Activated T-cell treated with anti-CD3 and anti-CD28 coated beads for 1 hour (primary cell): ENCODE measurements at places on chromosomes 7 and 10.

- no peak for DNase-seq
Measured at GRCh38 chr10:89214566-89215165, 7.5 kb upstream of the CH25H start.

- DNase-seq: no peak
Measured at GRCh38 chr10:112650588-112651030, 203.6 kb downstream of the VTI1A start.

DNA sequence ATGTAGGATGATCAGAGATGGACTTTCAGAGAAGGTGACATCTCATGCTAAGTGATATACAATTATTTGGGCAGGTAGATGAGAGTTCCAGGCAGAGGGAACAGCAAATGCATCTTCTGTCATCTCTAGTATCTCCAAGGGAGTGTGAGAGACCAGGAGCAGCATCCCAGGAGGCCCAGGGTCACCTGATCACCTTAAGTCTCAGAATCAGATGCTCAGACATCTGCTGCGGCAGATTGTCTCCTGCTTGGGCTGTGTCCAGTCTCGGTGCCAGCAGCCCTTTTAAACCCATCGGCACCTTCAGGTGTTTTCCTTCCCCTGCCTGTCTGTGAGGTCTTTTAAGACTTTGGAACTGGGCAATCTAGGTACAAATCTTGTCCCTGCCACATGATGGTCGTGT, 690.6 kb downstream of the LRMDA start:
- no peak for DNase-seq

DNA sequence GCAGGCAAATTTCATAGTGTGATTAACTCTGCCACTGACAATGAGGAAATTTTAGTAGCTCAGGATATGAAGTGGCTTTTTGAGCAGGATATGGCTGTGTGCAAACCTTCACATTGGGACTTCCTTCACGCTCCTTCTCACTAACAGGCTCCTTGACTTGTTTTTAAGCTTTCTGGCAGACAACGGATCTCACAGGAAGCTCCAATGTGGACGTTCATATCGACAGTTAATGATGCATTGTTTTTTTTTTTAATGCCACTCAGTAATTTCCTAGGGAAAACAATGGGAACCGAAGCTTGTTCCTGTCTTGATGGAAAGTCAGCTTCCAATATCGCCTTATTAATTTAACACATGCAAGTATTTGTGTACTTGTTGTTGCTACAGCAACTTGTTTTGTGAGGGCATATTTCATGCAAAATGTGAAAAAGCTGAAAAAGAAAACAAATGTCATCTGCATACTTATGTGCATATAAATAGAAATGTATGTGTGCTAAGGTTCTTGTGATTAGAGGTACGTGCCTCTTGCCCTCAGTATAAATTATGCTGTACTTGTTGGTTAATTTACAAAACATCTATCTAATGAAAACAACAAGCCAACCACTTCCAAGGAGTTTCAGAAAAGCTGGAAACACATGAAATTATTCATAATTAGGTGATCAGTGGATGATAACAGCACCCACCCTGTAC, 84.7 kb downstream of the NRP1 start:
- DNase-seq: no peak

DNA sequence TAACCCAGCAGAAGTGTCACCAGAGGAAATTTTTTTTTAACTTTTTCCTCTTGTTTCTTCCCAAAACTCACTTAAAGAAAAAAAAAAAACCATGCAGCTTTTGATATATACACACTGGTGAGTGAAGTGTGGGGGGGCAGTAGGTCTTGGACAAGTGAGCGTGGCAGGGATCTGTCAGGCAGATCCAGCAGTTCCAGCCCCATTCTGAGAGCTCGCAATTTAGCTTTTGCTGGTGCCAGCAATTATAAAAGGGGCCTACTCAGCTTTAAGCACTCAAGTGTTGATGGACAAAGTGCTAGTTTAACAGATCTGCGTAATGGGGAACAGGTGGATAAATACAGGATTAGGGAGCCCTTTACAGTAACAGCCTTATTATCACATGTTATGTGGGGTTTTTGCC, 619.2 kb upstream of the GALNT17 start:
- no peak for DNase-seq

DNA sequence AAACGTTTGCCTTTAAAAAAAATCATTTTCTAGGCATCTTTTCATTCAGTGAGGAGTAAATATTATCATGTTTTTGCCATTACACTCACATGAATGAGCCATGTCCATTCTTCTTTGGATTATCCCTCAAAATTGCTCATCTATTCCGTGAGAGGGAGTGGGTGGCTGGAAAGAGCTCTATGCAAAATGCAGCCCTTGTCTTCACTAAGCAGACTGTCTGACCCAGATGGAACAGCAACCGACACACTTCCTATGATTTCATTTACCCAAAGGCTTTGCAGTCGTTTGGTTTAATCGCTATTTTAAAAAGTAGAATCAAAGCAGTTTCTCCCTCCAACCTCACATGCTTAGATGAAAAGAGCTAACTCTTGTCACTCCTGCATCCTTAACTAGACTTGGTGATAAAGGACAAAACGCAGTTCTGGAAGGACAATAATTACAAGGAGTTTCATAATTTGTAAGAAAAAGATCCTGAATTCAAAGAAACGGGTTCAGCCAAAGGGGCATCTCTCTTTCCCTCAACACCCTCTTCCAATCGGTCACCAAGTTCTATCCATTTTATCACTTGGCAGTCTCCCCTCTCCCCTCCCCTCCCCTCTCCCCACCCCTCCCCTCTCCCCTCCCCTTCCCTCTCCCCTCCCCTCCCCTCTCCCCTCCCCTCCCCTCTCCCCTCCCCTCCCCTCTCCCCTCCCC, 198.1 kb upstream of the STK17A start:
- DNase-seq: no peak

GRCh38 chr7:103577059-103577458, 131.1 kb upstream of the SLC26A5 start:
- DNase-seq: no peak

- no peak for DNase-seq
Measured at GRCh38 chr10:123706236-123706635, 40.1 kb downstream of the GPR26 start.

DNA sequence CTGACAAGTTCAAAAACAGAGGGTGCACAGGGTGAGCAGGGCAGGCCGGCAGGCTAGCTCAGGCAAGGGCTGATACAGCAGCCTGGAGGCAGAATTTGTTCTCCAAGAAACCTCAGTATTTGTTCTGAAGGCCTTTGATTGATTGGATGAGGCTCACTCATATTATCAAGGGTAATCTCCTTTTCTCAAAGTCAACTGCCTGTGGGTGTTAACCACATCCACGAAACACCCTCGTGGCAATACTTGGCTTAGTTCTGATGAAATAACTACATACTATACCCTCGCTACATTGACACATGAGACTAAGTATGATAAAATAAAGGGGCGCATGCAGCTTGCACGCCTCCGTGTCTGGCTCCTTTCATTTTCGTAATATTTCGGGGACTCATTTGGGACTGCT, 4.4 kb upstream of the PPP2R2D start:
- DNase-seq: no peak

DNA sequence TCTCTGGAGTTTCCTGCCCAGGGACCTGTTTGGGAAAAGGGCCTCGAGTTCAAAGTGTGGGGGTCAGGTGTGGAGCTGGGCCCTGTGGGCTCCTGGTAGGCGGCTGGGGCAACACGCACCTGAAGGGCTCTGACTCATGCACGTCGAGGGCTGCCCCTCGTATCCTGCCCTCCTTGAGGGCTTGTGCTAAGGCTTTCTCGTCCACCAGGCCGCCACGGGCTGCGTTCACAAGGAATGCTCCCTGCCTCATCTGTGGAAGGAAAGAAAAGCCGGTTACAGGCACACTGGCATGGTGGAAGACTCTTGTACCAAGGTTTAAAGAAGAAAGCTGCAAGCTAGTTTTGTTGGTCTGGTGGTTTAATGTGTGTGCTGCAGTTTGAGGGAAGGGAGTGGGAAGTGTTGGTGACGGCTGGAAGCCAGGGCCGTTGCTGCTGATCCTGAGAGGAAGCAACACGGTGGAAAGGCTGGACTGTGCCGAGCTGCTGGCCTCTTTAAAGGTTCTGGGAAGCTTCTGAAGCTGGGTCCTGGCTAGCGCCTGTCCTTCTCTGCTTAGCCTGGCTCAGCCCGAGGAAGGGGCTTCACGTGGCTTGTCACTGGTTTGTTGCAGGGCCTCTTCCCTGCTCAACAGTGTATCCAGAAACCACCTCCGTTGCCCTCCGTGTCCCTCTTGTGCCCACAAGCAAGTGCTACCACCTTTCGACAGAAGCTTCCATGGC, 52.0 kb downstream of the ZRANB1 start:
- DNase-seq: no peak

DNA sequence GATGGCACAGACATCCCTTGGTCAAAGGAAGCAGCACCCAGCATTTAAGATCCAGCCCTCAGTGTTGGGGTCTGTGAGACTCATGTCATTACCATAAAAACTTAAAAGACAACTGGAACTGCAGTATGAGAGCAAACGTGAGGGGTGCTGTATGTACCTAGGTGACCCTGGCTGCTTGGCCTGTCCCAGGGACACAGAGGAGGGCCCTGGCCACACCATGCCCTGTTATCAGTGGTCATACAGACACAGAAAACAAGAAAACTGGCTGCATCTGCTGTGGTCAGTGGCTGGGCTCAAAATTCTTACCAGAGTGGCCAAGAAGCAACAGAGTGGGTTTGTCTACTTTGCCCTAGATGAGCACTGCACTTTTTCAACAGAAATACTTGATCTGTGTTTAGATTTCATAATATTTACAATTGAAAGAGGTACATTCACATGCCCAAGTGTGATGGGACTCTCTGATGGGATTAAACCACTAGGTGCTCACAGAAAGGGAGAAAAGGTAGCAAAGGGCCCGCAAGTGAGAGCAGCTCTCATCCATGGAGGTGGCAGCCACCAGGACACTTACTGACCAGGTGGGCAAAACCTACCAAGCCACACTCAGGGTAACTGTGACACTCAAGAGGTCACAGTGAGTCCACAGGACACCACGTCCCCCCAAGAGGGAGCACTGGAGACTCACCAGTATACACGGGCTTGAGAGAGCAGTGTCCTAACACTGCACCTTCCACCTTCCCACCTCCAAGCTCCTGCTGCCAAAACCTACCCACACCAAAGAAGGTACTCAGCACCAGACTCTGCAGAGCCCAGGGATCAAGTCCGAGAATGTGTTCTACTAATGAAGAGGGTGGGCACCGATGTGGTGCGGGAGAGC, 68.1 kb upstream of the CAMK2B start:
- no peak for DNase-seq

- DNase-seq: no peak
Measured at GRCh38 chr10:133461841-133462240, 8.1 kb downstream of the SCART1 start.

DNA sequence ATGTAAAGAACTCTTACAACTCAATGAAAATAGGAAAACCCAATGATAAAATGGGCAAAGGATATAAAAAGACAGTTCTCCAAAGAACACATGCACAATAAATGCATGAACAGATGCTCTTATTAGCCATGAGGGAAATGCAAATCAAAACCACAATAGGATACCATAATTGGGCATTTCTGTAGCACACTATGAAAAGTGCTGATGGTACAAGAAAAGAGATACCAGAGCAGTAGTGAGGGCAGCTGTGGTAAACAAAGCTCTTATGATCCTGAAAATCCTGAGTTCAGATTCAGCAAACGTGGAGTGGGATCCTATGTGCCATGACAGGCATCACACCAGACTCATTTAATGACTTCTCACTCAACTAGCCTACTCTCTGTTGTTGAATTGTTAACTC, 96.7 kb upstream of the SLC25A13 start:
- no peak for DNase-seq

DNA sequence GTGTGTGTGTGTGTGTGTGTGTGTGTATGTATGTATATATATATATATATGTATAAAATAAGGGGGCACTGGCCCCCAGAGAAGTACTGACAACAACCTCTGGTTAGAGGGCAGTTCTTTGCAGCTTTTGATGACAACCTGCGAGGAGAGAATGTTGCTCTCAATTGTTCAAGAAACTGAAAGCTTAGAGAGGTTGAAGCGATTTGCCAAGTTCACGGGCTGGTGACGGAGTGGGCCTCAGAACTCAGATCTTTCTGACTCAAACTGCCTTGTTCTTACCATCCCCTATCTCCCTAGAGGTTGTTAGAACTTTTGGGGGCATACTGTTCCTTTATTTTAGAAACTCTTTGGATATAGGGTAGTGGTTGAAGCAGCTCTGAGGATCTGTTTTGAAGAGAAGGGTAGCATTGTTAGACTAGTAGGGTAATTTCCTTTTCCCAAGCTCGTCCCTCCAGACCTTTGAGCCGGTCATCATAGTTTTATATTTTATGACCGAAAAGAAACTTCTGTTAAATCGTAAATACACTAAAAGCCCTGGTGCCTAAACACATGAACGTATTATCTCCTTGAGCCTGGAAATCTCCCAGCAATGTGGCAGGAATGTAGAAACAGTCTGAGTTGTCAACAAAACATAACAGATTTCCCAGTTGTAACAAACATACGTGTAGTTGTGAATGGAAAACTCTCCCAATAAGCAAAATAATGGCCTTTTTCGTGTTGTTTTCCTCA, 541.7 kb upstream of the GALNT17 start:
- no peak for DNase-seq

GRCh38 chr10:80671847-80672246, 134.1 kb downstream of the SH2D4B start:
- DNase-seq: no peak

DNA sequence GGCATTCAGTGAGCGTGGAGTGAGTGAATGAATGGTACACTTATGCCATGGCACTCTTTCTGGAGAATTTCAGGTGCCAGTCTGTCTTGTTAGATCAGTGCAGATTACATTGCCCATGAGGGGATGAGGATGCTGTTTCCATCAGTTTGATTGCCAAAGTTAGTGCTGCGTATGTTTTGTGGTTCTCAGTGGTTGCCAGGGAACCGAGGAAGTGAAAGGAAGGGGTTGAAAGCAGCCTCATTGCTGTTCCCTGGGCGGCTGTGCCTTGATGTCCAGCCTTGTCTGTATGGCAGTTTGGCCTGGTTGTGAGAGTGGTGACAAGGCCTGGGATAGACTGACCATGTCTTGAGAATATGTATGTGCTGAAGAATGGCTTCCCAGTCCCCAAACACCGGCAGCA, 30.2 kb downstream of the WBP1L start:
- no peak for DNase-seq

GRCh38 chr7:155213955-155214740, 83.5 kb upstream of the INSIG1 start:
- no peak for DNase-seq

DNA sequence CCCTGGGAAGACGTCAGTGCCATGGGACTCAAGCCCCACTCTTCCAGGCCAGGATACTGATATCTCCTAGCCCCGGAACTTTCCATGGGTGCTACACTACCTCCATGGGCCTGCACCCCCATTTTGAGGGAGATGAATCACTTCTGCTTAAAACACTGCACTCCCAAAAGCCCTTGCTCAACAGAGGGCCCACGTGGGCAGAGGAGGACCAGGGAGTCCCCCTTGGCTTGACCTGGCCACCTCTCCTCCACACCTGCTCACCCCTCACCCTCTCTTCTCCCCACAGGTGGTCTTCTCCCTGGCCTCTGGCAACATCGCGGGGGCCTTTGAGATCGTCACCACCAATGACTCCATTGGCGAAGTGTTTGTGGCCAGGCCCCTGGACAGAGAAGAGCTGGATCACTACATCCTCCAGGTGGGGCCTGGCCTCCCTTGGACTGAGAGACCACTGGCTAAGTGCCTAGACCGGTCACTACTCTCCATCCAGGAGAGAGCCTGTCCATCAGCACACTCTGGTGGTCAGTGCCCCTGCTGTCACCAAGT, 19.9 kb upstream of the C10orf105 start:
- no peak for DNase-seq
